ENCODE measurements at places on chromosomes 11 and 22.

DNA sequence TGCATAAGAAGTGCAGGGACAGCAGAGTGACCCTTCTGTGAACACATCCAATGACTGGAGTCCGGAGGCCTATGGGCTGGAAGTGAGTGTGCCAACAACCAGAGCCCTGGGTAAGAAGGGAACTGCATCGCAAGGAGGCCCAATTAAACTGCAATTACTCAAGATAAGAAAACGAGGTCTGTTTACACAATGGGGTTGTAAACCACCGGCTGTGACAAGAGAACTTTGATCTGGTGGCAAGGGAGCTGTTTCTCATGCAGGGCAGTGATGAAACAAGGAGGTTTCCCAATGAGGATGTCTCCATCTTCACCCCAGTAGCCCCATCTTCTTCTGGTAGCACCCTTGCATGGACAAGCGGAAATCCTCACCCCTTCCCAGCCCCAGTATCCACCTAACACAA lies 21.5 kb downstream of the ETS1 start:
- DNase-seq: no peak

DNA sequence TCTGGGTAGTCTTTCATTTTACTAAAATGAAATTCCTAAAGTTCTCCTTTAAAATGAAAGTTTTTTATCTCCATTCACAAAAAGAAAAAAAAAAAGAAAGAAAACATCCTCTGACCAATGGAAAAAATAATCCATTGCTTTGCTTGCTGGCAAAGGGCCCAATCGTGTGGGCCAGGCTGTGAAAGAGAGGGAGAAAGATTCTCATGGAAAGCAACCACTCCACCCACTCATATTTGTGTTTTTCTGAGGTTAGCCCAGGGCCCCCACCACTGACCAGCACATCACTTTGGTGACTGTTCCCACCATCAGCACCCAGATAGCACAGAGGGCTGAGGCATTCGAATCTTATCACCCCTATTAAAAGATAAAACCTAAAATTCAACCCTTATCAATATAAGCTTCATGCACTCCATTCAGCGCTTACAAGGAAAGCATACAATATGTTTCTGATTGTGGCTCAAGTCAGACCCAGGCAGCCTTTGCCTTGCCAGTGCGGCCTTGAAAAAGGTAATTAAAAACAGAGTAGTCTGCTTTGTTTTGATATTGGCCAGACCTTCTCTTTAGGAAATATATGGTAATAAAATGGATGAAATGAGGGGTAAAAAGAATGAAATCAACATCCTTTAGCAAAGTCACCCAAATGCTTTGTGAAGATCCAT lies 192.8 kb downstream of the ETS1 start:
- no peak for DNase-seq

DNA sequence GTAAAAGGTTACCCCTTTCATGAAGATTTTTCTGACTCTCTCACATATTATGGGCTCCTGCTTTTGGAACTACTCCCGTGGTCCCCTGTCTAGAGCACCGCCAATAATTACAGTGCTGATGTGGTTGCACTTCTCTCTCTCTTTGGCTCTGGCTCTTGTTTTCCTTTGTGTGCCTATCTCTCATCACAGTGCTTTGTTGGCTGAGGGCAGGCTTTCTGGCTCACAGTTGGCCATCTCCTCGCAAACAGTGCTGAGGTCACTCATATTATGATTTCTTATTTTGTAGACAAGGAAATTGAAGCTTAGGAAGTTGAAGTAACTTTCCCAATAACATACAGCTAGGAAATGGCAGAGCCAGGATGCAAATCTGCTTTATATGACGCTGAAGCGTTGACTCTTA lies 192.5 kb downstream of the DDX10 start:
- no peak for DNase-seq

DNA sequence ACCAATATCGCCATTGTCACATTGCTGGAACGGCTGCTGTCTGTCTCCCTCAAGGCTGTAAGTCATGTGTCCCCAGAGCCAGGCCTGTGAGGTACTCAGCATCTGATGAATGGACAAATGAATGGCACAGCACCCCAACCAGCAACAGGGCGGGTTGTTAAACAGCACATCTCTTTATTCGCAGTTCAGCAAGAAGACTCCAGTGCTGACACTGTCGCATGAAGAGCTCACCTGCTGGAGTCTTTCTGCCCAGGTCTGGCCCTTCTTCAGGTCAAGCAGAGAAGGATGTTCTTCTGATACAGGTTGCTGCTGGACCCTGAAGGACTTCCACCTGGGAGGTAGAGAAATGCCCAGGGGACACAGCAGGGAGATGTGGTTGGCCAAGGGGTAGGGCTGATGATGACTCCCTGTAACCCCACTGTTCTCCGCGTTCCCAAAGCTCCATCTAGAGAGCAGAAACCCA lies 4.8 kb downstream of the SPATA19 start:
- no peak for DNase-seq

DNA sequence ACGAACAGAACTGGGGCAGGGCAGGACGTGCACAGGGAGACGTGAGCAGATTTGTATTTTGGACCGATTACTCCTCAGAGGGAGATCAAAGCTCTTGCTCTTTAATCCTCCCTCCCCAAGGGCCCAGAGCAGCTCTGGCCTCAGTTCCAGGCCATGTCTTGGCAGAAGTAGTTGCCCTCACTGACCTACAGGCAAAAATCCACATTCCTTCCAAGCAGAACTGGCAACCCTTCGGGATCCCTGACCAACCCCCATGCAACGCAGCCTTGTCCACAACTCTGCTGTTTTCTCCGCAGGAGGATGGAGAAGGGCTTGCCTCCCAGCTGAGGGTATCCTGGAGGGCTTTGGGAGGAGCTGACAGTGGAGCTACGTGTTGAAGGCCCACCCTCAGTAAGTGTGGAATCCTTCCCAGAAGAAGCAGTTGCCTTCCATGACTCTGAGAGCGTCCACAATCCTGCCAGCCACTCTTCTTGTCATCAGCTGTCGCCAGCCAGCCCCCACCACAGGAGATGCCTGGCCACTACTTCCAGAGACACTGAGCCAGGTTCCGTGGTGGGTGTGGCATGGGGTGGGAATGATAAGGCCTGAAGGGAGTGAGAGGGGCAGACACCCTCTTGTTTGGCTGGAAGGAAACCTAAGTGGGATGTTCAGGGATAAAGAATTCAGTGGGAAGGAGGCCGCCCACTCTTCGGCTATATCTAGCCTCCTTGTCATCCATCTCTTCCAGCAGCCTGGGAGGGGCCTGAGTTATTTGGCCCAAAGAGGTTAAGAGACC lies 68.1 kb downstream of the PDE2A start:
- DNase-seq: no peak

GRCh38 chr11:33949252-33949913 lies 57.5 kb upstream of the LMO2 start:
- DNase-seq: no peak

- DNase-seq: no peak
These were observed 375.6 kb downstream of the LARGE1 start for GRCh38 chr22:33544707-33545106.

DNA sequence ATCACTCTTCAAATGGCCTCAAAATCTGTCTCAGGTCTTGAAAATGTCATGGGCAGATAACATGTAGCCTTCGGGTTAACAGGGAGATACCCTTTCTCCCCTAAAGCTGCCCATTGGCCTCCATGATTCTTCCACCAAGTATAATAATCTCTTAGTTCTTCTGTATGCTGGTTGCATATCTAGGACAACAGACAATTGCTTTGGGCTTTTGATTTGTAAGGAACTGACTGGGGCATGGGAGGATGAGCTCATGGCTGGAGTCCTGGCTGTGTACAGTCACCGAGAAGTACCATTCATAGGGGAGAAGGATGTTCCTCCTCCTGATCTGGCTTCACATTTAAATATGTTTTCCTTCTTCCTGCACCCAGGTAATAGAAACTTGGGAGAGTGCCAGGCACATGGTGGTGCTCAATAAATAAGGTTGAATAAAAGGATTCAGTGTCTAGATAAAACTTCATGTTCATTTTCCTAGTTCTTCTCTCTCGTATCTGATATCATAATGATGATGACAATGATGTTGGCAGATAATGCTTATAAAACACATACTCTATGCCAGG lies 2.8 kb upstream of the AMPD3 start:
- DNase-seq: no peak

All from T follicular helper cell (primary cell).